Fibroblast of lung (primary cell): ENCODE measurements at places on chromosomes 13 and 19. TPM values are rescaled to one million over a fixed set of nuclear protein-coding genes. Genes with fewer than 3 reads are reported as not detected.

The METTL21C gene
- polyA plus RNA-seq = not detected in 2 replicates

GRCh38 chr19:39128516-39129079, 3.0 kb downstream of the PAK4 start:
- no peak overlapping the region for H3K27ac ChIP-seq
- no peaks in the 10 kb centered on the region for H3K36me3 ChIP-seq
- no peaks in the 10 kb centered on the region for H3K27me3 ChIP-seq
- no peak for DNase-seq
- H3K4me1 ChIP-seq = peaks cover 8% of the 10 kb centered on the region

- no peak for DNase-seq
- peaks cover 17% of the 10 kb centered on the region for H3K36me3 ChIP-seq
- no peak overlapping the region for H3K4me3 ChIP-seq
- peaks cover 15% of the 10 kb centered on the region for H3K4me1 ChIP-seq
- H3K27ac ChIP-seq = no peak overlapping the region
Measured at GRCh38 chr19:55402509-55402908, 5.1 kb downstream of the UBE2S start.

- H3K27ac ChIP-seq = no peak overlapping the region
- H3K27me3 ChIP-seq = no peaks in the 10 kb centered on the region
- DNase-seq = no peak
- no peak overlapping the region for H3K4me3 ChIP-seq
Measured at GRCh38 chr13:51437550-51438127, 15.2 kb downstream of the INTS6 start.

DNA sequence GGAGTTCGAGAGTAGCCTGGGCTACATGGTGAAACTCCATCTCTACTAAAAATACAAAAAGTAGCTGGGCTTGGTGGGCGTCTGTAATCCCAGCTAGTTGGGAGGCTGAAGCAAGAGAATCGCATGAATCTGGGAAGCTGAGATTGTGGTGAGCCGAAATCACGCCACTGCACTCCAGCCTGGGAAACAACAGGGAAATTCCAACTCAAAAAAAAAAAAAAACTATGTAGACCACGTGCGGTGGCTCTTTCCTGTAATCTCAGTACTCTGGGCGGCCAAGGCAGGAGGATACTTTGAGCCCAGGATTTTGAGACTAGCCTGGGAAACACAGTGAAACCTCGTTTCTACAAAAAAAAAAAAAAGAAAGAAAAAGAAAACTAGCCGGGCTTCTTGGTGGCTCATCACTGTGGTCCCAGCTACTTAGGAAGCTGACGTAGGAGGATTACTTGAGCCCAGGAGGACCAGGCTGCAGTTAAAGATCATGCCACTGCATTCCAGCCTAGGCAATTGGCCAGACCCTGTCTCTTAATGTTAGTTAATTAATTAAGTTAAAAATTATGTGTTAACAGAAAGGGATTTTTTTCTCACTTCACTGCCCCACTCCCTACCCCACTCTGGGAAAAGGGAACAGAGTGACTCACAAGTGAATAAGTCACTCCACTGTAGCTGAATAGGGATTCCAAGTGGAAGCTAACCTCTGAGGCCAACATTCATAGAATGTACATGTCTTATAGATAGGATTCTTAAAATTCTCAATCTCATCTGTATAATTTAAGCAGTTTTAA, 2.2 kb downstream of the ZNF83 start:
- no peaks in the 10 kb centered on the region for H3K36me3 ChIP-seq
- no peak overlapping the region for H3K4me3 ChIP-seq
- H3K27ac ChIP-seq = no peak overlapping the region
- no peak for DNase-seq
- no peaks in the 10 kb centered on the region for H3K27me3 ChIP-seq
- peaks cover 3% of the 10 kb centered on the region for H3K4me1 ChIP-seq

GRCh38 chr13:51105046-51105445, 6.0 kb downstream of the C13orf42 start:
- H3K36me3 ChIP-seq = no peaks in the 10 kb centered on the region
- no peak overlapping the region for H3K27ac ChIP-seq
- H3K4me1 ChIP-seq = no peaks in the 10 kb centered on the region
- no peak for DNase-seq
- H3K4me3 ChIP-seq = no peak overlapping the region
- peaks cover 4% of the 10 kb centered on the region for H3K27me3 ChIP-seq

DNA sequence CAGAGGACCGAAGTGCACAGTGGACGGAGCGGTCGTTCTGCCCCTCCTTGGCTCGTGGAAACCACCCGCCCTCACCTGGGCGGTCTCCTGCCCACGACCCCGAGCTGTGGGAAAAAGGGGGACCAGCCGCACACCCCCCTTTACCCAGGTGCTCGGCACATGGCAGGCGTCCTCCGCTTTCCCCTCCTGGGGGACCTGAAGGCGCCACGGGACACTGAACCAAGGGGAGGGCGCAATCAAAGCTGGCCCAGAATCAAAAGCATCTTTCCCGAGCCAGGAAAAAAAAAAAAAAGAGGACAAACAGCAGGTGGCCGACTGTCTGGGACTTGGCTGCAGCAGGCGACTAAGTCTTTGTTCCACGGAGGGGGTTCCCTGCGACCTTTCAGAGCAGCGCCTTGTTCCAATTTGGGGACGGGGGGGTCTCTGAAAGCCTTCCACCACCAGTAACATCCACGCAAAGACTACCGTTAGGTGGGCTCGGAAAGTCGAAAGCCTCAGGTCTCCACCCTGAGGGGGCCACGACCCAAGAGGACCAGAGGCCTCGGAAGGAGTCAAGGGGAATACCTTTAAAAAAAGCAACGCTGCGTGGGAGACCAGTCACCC, 1.1 kb downstream of the MBD3 start:
- no peaks in the 10 kb centered on the region for H3K27me3 ChIP-seq
- H3K36me3 ChIP-seq = no peaks in the 10 kb centered on the region
- H3K27ac ChIP-seq = peak overlapping the region; percentile 84
- H3K4me1 ChIP-seq = peaks cover 9% of the 10 kb centered on the region
- H3K4me3 ChIP-seq = peak overlapping the region; percentile 92

DNA sequence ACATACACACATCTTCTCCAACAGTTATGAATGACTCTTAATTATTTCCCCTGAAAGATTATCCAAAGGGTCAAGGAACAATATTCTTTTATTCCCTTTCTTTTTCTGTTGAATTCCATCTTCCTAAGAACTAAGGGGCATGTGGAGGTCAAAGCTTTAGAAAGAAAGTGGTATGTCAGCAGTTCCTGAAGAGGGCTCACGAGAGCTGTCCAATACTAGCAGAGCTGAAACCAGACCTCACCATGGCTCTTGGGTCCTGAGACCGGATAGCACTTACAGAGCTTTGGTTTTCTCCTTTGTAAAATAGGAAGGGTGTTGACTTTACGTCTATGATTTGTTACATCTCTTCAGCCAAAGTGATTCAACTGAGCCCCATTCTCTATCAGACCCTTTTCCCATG, 109.8 kb upstream of the FREM2 start:
- no peak overlapping the region for H3K4me3 ChIP-seq
- no peak overlapping the region for H3K27ac ChIP-seq
- DNase-seq = peak; percentile 3
- no peaks in the 10 kb centered on the region for H3K27me3 ChIP-seq
- H3K4me1 ChIP-seq = no peaks in the 10 kb centered on the region
- H3K36me3 ChIP-seq = no peaks in the 10 kb centered on the region

DNA sequence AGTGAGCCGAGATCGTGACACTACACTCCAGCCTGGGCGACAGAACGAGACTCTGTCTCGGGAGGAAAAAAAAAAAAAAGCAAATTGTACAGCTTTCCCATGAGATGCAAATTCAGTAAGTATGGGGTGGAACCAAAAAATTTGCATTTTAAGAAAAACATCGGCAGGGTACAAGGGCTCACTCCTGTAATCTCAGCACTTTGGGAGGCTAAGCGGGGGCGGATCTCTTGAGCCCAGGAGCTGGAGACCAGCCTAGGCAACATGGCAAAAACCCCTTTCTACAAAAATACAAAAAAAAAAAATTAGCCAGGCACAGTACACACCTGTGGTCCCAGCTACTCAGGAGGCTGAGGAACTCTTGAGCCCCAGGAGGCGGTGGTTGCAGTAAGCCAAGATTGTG, 91.2 kb downstream of the ELF1 start:
- H3K4me1 ChIP-seq = no peaks in the 10 kb centered on the region
- H3K36me3 ChIP-seq = no peaks in the 10 kb centered on the region
- no peak overlapping the region for H3K27ac ChIP-seq
- no peak for DNase-seq
- no peak overlapping the region for H3K4me3 ChIP-seq
- H3K27me3 ChIP-seq = no peaks in the 10 kb centered on the region

- H3K4me1 ChIP-seq = no peaks in the 10 kb centered on the region
- H3K36me3 ChIP-seq = no peaks in the 10 kb centered on the region
- no peak for DNase-seq
Measured at GRCh38 chr13:27411341-27411740, 13.1 kb upstream of the GTF3A start.

GRCh38 chr13:92172191-92172590, 773.8 kb downstream of the GPC5 start:
- no peak overlapping the region for H3K4me3 ChIP-seq
- DNase-seq = peak; percentile 63
- H3K36me3 ChIP-seq = no peaks in the 10 kb centered on the region
- no peaks in the 10 kb centered on the region for H3K27me3 ChIP-seq
- no peaks in the 10 kb centered on the region for H3K4me1 ChIP-seq
- H3K27ac ChIP-seq = no peak overlapping the region

The PAK4 gene
- 8.4 and 17.7 TPM in 2 replicates for polyA plus RNA-seq

The IZUMO2 gene
- polyA plus RNA-seq = not detected in 2 replicates

- H3K27ac ChIP-seq = no peak overlapping the region
- peaks cover 2% of the 10 kb centered on the region for H3K36me3 ChIP-seq
- DNase-seq = no peak
- no peaks in the 10 kb centered on the region for H3K27me3 ChIP-seq
Measured at GRCh38 chr19:56117376-56117884, 3.7 kb downstream of the ZNF787 start.

- H3K4me1 ChIP-seq = no peaks in the 10 kb centered on the region
- H3K27ac ChIP-seq = no peak overlapping the region
- H3K4me3 ChIP-seq = no peak overlapping the region
- no peak for DNase-seq
Measured at GRCh38 chr19:29813642-29814041, 1.9 kb downstream of the CCNE1 start.
